Left kidney (tissue), 8 donors: ENCODE measurements at places on chromosomes 16 and 17.

- peak; percentile 68 for DNase-seq
Observed at GRCh38 chr17:8739097-8739496, 5.5 kb downstream of the CCDC42 start.

DNA sequence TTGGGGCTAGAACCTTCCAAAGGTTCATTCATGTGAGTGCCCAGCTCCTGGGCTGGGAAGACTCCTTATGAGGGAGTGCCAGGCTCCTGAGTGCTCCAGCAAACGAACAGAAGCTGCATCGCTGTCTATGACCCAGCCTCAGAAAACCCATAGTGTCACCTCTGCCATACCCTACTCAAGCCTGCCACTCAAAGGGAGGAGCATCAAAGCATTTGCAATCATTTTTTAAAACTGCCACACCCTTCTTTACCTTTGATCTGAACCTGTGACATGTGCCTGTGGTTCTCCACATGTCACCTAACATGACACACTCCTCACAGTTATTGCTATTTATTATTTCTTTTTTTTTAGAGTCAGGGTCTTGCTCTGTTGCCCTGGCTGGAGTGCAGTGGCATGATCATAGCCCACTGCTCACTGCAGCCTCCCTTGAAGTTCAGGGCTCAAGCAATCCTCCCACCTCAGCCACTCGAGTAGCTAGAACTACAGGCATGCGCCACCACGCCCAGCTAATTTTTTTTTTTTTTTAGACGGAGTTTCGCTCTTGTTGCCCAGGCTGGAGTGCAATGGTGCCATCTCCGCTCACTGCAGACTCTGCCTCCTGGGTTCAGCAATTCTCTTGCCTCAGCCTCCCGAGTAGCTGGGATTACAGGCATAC, 7.3 kb upstream of the KDM8 start:
- DNase-seq: no peak

DNA sequence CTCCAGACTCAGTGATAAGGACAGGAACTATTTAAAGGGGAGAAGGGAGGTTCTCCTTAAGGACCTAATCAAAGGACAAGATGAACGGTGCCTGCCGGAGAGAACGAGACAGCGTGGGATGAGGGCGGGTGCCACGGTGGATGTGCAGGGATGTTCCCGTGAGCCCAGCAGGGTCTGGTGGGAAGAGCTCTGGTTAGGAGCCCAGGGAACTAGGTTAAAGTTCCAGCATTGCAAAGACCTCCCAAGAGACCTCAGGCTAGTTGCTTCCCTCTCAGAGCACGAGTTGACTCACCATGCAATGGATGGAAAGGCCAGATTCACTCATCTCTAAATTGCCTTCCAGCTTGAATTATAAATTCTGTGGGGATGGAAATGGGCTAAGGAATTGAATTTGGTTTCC, 14.7 kb downstream of the CCR7 start:
- no peak for DNase-seq

DNA sequence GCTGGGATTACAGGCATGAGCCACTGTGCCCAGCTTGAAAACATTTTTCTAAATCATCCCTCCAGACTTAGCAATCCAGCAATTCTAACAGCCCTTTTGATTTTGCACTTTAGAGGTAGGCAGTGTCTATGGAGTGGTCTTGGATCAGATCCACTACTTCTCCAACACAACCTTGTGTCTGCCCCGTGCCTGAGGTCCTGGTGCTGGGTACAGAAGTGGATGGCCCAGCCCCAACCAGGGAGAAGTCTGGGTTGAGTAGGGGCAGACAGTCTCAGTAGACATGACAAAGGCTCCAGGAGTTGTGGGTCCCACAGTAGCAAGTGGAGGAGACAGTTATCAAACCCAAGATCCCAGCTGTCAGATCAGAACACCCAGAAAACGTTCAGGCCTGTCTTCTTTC, 71.9 kb upstream of the CACNG5 start:
- DNase-seq: no peak

DNA sequence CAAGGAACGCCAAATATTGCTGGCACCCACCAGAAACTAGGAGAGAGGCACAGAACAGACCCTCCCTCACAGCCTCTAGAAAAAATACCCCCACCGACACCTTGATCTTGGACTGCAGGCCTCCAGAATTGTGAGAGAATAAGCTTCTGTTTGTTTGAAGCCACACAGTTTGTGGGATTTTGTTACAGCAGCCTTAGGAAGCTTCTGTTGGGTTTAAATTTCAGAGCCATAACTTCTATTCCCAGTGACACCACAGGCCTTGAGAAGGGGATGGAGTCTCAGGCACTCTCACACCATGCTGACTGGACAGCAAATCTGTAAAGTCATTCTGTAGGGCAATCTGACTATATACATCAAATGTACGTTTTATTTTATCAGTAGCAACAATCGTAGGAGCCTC, 38.6 kb downstream of the RNF112 start:
- DNase-seq: no peak

GRCh38 chr16:84184775-84185174, 2.1 kb downstream of the TAF1C start:
- DNase-seq: no peak

GRCh38 chr16:23608194-23608593, 12.1 kb upstream of the NDUFAB1 start:
- no peak for DNase-seq

- no peak for DNase-seq
Observed at GRCh38 chr16:85498607-85499006, 114.5 kb upstream of the GSE1 start.

DNA sequence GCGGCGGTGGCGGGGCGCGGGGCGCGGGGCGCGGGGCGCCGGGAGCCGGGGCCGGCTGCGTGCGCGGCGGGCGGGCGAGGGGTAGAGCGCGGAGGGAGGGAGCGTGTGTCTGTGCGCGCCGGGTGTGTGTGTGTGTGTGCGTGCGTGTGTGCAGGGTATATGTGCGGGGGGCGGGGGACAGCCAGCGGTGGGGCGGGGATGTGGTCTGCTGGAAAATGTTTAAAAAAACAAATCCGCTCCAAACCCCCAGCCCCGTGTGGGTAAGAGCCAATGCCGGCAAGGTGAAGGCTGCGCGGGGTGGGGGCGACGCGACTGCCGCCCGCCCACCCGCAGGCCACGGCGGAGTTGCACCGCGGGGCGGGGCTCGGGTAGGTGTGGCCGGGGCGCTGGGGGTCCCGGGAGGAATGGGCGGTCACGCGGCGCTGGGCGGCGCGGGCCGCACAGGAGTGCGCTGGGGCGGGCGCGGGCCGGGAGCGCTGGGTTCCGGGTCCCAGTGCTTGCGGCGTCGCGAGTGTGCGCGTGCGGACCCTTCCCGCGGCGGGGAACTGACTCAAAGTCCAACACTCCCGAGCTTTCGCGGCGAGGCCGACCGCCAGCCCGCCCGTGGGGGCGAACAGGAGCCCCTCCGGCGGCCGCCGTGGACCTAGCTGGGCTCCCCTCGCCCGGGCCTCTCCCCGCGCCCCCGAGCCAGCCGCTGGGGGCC, at the start of gene CYGB:
CYGB (minus strand) TSS at position 132 of the 703 bp plus-strand sequence. CDS start 167 bp downstream, outside the sequence.
- no peak for DNase-seq

GRCh38 chr16:50290856-50291255, 24.5 kb downstream of the ADCY7 start:
- no peak for DNase-seq

DNA sequence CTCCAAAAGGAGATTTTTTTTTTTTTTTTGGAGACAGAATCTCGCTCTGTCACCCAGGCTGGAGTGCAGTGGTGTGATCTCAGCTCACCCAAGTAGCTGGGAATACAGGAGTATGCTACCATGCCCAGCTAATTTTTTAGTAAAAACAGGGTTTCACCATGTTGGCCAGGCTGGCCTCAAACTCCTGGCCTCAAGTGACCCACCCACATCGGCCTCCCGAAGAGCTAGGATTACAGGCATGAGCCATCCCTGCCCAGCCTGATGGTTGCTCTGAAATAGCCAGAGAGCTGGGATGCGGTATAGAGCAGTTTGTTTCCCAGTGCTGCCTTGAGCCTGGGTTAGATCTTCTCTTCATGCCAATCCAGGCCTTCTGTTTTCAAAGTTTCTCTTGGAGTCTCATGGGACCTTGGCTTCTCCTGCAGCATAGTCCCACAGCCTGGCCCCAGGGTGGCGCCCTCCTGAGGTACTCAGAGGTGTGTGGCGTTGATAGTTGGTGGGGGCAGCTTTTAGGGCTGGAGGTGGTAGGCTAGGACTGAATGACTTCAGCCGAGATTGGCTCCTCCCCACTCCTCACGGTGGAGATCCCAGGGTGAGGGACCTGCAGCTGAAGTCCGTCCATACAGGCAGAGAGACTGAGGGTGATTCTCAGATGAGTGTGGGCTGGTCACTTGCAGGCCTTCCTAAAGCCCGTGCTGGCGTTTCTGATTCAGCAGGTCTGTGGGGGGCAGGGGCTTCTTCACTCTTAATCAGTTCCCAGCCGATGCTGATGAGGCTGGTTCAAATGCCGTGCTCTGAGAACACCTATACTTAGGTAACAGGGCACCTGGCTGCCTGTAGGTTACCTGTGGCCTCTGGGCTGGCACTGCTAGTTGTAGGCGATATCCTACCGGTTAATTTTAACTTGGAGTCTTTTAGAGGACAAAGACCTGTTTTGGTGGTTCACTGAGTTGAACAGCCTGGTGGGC, 52.0 kb downstream of the TNFRSF13B start:
- no peak for DNase-seq

GRCh38 chr17:68963958-68964357, 8.8 kb upstream of the ABCA8 start:
- DNase-seq: no peak

DNA sequence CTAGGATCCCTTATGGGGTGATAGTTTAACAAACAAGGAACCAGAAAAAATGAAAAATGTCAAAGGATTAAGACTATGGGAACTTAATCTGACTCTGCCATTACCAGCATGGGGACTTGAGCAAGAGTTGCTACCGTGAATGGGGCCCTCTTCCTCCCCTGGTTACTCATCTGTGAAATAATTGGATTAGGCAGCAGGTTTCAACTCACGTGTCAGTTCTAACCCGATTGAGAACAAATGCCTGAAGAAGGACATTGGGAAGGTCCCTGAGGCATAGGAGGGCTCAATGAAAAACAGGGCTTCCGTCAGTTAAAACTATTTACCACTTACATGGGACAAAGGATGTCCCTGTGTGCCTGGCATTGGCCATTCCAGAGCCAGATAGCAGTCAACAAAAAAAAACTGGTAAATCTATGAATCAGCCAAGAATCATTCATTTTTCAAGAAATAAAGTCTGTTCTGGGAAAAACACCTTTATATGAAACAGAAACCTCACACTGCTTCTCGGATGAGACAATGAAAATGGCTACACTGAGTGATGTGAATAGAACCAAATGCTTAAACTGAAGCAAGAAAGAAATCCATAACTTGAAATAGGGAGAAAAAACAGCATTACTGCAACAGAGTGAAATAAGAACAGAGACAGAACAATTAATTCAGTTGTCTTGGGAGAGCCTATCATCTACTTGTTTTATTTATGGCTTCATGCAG, 104.3 kb downstream of the ADAMTS18 start:
- no peak for DNase-seq

DNA sequence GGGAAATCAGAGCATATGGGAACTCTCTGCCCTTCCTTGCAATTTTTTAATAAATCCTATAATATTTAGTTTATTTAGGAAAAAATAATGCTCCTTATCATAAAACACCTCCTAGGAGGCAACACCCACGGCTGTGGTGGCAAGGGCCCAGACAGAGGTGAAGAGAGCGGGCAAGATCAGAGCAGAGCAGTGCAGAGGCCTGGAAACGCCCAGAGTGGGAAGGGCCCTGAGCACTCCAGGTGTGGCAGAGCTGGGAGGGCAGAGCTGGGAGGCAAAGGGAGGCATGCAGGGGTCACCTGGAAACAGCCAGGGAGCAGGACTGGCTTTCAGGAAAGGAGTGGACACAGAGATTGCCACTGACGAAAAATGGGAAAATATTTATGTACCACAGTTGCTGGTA, 17.3 kb downstream of the FBXO31 start:
- no peak for DNase-seq

DNA sequence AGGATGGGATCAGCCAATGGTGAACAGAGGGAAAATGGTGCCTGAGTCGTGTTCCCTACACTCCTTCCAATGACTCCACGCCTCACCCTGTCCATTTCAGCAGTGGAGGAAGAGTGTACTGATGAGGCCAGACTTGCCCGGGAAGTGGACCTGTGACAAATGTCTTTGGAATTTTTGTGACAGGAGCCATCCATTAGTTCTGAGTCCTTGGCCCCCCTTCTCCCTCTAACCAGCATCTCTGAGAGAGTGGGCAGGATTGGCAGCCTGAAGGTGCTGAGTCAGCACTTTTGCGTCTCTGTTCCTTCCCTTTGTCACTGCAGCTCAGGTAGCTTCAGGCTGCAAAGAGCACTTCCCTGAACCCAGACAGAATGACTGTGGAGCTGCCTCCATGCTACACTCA, 30.8 kb downstream of the BEAN1 start:
- no peak for DNase-seq

GRCh38 chr16:30525844-30526136, 576 bp downstream of the ZNF768 start:
- no peak for DNase-seq

GRCh38 chr17:41483991-41484826, 3.3 kb upstream of the KRT35 start:
- no peak for DNase-seq

GRCh38 chr16:11254913-11255736, 879 bp downstream of the SOCS1 start:
- DNase-seq: peak; percentile 53
